ENCODE measurements at places on chromosomes 6 and 20. TPM values are rescaled to one million over a fixed set of nuclear protein-coding genes. Genes with fewer than 3 reads are reported as not detected.

The EDN3 gene
- total RNA-seq: 0.87 TPM

The TGM3 gene
- total RNA-seq: not detected

The CGAS gene
- total RNA-seq: 5.9 TPM

The RAD21L1 gene
- total RNA-seq: not detected

The SLC17A1 gene
- not detected for total RNA-seq

The PRDM1 gene
- 17.5 TPM for total RNA-seq

The MCCD1 gene
- total RNA-seq: not detected

The MATN4 gene
- total RNA-seq: 0.29 TPM

The LTB gene
- 6.2 TPM for total RNA-seq

The TOX2 gene
- 24.3 TPM for total RNA-seq

The MICA gene
- 36.6 TPM for total RNA-seq

The SEMG1 gene
- not detected for total RNA-seq

The BMP5 gene
- 14.4 TPM for total RNA-seq

The NKX2-2 gene
- total RNA-seq: not detected

The C6orf52 gene
- not detected for total RNA-seq

The PHACTR3 gene
- total RNA-seq: 18.2 TPM

The HFE gene
- 9.2 TPM for total RNA-seq

The POPDC3 gene
- total RNA-seq: 1.9 TPM

The KCNQ2 gene
- total RNA-seq: not detected

The SLC25A27 gene
- 17.8 TPM for total RNA-seq

The LAMA2 gene
- 42.1 TPM for total RNA-seq

The XKR7 gene
- 0.09 TPM for total RNA-seq

The GLP1R gene
- total RNA-seq: not detected

The PRKN gene
- 2.7 TPM for total RNA-seq

The TCP11 gene
- total RNA-seq: not detected

The CLPSL2 gene
- total RNA-seq: not detected

The STX11 gene
- total RNA-seq: 49.6 TPM

The SFTA2 gene
- total RNA-seq: 369 TPM
